Karpas-422 (cell line): ENCODE measurements at places on chromosomes 4 and X. TPM values are rescaled to one million over a fixed set of nuclear protein-coding genes. Genes with fewer than 3 reads are reported as not detected.

DNA sequence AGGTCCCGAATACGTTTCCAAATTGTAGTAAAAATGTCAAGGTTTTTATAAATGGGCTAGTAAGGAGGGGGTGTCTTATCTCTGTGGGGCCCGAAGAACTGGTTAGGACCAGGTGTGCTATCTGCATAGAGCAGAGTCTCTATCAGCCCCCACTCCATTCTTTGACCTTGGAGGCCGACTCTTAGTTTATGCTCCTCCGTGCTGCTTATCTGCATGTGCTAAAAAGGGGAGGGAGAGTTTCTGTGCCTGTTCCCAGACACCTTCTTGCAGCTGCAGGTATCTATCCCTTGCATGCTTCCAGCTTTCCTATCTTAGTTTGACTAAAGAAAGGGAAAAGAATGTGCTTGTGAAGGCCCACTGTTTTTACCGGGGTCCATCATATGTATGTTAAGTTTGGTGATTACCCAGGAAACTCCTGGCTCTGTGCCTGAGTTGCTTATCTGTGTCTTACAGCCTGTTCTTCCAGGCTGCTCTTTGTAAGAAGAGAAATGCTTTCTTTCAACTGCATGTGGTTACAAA lies 28.6 kb upstream of the NAF1 start:
- no peak for DNase-seq

The GAGE1 gene
- not detected in 2 replicates for total RNA-seq

The TSR2 gene
- 7.9 and 15.3 TPM in 2 replicates for total RNA-seq

DNA sequence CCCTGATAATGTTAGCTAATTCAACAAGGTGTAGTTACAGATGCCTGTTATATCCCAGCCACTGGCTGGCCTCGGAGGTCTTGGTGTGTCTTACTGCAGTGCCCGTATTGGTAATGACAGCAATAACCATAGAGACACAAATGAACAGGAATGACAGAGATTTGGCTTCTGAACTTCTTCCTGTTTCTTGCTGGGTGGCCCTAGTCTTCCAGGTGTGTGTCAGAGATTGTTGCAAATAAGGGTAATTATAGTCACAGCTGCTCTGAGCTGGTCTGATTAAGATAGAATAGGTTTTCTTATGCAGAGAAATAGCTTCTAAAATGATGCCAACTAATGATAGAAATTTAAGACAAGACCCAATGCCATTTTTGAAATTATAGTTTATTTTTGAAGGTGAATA lies 64.1 kb upstream of the MAD2L1 start:
- peak; percentile 78 for DNase-seq

The TREX2 gene
- 0.30 and 1.2 TPM in 2 replicates for total RNA-seq

DNA sequence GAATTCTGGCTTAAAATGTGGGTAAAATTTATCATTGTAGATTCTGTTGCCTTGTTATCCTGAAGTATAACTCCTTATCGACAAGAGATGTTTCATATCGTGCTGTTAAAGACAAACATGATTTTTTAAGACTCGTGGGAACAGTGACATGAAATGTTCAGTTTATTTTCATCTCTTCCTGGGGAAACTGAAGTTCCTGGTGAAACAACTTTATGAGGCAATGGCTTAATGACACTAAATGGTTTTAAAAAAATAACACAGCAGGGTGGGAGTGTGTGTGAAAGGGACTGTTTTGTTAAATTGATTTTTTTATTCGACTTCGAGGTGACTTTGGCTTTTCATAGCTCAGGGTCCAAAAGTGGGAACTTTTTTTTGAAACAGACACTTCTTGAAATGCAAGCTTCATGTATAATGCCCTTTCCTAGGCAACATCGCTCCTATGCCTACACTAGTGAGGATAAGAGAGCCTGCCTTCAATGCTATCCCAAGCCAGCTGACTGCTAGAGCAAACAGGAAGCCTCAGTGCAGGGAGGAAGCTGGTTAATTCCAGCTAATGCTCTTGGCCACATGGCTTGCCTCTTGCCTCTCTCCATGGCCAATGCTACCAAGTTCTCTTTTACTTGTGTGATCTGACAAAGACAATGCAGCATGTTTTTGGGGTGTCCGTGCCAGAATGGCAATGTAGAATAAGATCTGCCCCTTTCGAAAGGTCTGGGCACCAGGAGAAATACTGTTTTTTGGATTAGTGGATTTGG lies 80.9 kb upstream of the PLAC1 start:
- peak; percentile 21 for DNase-seq

DNA sequence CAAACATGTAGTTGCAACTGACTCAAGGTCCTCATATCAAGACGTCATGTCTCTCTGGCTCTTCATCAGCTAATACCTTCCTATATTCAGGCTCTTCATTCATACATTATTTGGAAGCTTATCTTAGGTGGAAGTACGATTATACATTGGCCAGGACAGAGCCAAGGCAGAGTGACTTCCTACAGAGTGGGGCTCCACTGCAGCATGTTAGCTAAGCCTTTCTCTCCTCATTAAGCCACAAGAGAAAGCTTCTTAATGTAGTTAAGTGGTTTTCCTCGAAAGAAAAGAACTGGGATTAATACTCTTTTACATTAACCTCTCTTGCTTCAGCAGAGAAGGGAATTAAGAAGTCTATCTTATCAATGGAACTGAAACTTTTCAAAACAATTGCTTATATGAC lies 15.0 kb downstream of the C4orf33 start:
- no peak for DNase-seq

The ABCG2 gene
- total RNA-seq: not detected in 2 replicates

The TLR8 gene
- total RNA-seq: not detected in 2 replicates

The SOX3 gene
- total RNA-seq: not detected in 2 replicates

The UTP3 gene
- total RNA-seq: 21.2 and 32.4 TPM in 2 replicates

DNA sequence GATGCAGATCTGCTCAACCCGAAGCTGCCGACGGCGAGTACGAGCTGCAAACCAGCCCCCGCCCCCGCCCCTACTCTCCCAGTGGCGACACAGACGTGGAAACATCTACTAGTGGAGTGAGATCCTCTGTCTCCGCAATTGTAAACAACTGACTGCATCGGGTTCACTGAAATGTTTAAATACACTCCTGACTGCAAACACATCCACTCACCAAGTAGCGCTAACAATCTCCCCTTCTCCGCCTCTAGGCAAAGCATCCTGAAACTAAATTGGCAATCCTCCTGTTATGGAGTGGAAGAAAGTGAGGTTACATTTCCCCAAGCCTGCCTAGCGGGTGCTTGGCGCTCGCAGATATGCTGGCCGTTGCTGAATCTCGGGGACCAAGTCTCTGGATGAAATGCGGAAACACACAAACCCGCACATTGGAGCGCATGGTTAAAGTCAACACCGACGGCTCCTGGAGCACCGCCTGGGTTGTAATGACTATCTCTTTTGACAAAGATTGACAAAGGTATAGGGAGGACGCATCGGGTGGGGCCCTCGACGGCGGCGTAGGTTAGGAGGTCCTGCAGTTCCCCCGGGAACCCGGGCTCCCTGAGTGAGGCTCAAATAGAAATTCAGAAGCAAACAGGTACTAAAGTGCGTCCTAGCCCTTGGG lies 117.0 kb upstream of the TEX13C start:
- DNase-seq: no peak

DNA sequence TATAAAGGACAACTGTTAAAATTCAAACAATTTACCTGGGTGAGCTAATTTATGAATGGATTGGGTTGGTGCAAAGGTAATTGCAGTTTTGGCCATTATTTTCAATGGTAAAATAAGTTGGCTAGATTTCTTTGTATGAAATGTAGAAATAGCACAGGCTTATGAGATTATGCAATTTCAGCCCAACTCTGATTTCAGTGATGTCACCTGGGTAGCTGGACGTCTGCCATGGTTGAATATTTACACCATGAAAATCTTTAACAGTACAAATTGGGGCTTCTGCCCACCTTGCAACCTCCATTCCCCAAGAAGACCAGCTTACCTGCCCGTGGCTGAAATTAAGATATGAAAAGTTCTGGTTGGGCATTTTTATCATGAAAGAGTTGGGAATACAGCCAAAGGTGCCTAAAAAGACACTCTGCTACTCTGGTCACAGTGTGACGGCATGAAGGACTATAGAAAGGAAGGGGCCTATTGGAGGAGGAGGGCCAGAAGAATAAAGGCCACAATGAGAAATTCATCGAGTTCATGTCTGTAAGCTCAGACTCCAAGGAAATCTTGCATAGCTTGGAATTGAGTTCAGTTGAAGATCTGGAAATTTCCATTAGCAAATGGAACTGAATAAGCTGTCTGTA lies 29.7 kb downstream of the EGF start:
- DNase-seq: no peak

The OTUD4 gene
- 18.2 and 62.1 TPM in 2 replicates for total RNA-seq

DNA sequence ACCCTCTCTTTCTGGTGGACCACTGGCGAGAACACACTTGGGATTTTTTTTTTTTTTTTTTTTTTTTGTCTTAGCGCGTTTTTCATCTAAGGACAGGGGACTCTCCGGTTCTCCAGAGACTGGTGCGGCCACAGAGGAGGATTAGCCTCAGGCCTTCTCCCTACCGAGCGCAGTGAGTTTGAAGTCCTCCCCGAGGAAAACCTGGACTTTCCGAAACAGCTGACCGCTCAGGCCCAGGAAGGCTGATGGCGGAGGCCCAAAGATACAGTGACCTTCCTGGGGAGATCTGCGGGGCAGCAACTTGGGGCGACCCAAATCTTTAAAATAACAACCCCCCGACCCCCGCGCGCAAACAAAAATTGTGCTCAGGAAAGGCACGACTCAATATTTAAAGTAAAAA lies 9.2 kb downstream of the NKX3-2 start:
- no peak for DNase-seq

- DNase-seq: no peak
Measured at GRCh38 chr4:31175242-31175910, 455.2 kb downstream of the PCDH7 start.

- DNase-seq: peak; percentile 57
Measured at GRCh38 chr4:101801958-101802357, 11.4 kb downstream of the BANK1 start.

The TGIF2LX gene
- not detected in 2 replicates for total RNA-seq

DNA sequence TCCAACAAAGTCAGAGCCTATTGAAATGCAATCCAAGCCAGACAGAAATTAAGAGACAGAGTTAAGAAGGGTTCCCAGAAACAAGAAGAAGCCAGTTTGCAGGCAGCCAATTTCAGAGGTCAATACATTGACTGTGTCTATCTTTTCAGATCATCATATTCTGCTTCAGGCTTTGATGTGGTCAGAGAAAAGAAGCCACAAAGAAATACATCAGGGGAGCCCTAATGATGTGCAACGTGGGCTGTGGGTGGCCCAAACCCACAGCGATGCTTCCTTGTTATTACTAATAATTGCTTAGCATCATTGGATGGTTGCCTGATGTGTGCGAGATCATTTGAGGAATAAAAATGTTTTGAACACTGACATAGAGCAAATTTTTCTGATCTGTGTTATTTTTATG lies 99.0 kb upstream of the DUSP21 start:
- no peak for DNase-seq

The CSN2 gene
- not detected in 2 replicates for total RNA-seq

The UGT2B17 gene
- not detected in 2 replicates for total RNA-seq

- no peak for DNase-seq
Measured at GRCh38 chr4:97404876-97405523, 738.3 kb downstream of the STPG2 start.

The TLR10 gene
- total RNA-seq: 48.5 and 142 TPM in 2 replicates

DNA sequence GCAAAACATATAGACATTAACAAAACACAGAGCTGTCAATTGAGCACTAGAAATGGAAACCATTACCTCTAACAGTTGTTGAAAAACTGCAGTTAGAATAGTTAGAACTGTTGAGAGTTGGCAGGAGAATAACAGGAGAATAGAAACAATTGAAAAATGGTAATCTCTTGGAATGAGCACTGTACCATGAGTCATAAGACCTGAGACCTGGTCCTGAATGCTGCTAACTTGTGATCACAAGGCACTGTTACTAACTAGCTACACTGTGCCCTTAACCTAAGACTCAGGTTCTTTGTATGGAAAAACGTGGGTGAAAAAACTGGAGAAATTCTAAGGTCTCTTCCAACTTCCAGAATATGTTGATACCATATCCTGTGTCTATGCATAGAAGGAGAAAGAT lies 29.3 kb downstream of the FAM114A1 start:
- DNase-seq: no peak

The ETDB gene
- total RNA-seq: not detected in 2 replicates

The PPP1R3F gene
- total RNA-seq: 0.19 and 1.0 TPM in 2 replicates

DNA sequence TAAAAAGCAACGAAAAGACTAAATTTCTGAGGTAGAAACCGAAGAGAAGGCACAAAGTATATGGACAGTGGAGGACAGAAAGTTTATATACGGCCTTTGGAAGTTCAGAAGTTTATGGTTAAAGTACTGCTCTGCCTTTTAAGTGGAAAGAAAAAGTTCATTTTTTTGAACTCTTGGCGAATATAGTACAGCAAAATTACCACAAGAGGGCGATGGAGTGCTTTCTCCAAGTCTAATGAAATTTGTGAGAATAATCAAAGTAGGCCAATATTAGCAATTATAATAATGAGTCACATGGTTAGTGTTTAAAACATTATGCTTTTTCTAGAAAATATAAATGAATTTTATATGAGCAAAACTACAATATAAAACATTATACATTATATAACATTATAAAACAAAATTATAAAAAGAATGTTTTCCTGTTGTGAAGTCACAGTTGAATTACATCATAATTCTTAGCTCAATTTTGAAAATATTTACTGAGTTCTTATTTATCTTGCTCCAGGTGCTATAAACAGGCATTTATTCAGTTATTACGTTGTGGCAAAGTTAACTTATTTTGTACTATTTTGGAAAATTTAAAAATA lies 136.2 kb upstream of the BMPR1B start:
- DNase-seq: peak; percentile 83

DNA sequence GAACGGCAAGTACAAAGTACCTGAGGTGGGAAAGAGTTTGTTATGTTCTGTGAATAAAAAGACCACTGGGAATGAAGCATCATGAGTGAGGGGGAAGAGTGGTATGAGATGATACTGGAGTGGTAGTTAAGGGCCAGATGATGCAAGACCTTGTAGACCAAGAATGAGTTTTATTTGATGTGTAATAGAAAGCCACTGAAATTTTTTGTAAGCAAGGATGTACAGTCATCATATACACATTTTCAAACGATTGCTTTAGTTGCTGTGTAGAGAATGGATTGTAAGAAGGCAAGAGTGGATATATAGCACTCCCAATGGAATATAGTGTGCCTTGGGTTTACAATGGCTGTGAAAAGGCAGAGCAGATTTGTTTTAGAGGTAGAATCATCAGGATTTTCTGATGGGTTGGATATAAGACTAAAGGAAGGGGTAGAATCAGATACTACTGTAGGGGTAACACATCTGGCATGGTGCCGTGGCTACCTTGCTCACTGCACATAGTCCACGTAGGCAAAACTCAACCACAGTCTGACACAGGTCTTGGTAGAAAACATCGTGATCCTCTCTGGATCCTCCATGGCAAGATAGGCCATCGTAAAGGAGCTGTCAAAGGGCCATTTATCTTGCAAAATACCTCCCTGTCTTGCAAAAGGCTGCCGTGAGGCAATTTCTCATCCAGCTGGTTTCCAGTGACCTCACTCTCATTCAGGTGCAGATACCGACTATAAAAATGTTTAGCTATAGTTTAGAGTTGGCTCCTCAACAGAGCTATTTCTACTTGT lies 14.9 kb downstream of the TIFA start:
- DNase-seq: no peak

The STIM2 gene
- total RNA-seq: 96.4 and 203 TPM in 2 replicates

- DNase-seq: peak; percentile 58
Measured at GRCh38 chrX:135556055-135556454, 35.6 kb downstream of the INTS6L start.

- DNase-seq: no peak
Measured at GRCh38 chr4:183721207-183722081, 62.4 kb downstream of the TRAPPC11 start.

The PLCXD1 gene
- 49.4 and 69.5 TPM in 2 replicates for total RNA-seq

The TCP11X2 gene
- total RNA-seq: not detected in 2 replicates

The CHRDL1 gene
- total RNA-seq: not detected in 2 replicates
